ENCODE measurements at places on chromosomes 16 and 17.

DNA sequence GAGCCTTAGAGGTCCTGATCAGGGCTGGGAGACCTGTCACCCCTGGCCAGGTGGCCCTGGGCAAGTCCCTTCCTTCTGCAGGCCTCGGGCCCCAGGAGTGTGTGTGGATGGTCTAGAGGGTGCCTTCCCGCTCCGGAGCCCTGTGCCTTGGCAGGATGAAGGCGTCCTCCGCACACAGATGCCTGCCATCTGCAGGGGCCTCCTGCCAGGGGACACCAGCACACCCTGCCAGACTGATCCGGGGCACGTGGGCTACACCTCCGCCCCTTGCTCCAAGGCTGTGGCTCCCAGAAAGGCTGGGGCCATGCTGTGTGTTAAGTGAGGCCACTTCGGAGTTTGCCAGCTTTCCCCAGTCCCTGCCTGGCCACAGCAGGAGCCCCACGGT lies 30.7 kb downstream of the NPTX1 start:
- no peak for DNase-seq

DNA sequence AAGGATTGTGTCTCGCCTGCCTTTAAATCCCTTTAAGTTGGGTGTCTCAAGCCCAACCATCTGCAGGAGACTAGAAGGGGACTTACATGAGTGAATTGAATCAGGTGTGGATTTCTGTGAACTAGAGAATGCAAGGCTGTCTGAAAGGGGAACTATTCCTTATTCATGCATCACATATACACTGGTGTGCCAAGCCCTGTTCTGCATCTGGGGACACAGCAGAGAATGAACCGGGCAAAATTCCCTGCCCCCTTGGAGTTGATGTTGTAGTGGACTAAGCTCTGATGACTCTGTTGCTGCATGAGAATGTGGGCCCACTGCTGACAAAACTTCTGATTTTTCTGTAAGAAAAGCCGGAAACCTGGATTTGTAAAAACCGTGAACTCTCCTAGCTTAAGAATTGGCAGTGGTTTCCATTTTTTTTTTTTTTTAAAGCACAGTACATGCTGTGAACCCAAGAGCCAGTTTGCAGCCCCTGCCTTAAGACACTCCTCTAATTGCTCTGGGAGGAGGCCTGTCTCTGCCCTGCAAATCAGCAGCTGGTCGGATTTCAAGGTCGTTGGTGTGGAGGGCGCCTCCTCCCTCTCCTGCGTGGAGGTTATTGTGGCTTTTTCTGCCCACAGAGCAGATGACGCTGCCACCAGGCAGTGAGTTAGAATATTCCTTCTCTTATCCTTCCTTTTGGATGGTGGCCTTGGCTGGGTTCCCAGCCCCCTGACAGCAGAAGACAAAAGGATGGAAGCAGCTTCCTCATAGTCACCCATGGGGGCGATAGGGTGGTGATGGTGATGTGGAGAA lies 131.0 kb downstream of the PRKCB start:
- DNase-seq, result no peak

GRCh38 chr16:27598220-27598619 lies 48.3 kb downstream of the KATNIP start:
- DNase-seq, result no peak

DNA sequence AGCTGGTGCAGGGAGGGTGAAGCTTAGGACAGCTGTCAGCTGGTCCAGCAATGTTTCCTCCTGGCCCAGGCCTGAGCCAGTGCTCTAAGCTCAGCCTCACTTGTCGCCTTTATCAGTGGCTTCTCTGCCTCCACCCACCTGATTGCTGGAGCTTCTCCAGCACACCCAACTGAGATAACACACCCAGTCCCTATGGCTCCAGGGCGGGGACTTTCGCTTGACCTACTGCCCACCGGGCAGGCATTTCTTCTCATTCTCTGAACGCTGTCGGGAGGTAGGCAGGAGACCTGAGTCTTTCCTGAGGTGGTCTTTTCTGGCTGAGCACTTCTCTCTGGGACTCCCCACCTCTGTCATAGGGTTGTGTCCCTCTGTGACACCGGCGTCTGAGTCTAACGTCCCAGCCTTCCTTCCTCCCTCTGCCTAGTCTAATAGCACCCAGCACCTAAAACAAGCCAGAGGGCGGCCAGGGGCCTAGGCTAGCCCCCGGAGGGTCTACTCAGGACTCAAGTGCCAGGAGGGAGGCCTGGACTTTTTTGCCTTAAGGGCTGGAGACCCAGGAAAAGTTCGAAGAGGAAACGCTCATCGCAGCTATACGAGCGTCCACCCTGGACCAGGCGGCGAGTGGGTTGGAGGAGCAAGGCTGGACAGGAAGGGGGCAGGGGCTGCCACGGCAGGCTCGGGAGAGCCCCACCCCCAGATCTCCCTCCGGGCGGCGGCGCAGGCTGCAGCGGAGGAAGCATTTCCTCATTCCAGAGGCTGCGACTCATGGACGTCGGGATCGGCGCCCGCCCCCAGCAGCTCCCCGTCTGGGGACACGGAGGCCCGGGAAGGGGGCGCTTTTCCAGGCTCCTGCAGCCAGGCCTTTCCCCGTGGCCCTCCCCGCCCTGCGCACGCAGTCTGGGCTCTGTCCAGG lies 756 bp downstream of the TAX1BP3 start:
- peak; percentile 83 for DNase-seq

DNA sequence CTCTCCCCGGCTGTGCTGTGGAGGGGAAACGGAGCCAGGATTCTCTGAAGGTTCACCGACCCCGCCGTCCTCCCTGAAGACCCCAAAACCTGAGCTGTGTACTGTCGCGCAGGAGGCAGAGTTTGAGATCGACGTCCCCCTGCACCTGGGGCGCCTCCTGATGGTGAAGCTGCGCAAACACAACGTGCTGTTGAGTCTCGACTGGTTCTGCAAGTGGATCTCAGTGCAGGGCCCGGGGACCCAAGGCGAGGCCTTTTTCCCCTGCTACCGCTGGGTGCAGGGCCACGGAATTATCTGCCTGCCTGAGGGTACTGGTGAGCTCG lies 62.6 kb upstream of the TEKT1 start:
- DNase-seq, result peak; percentile 30

GRCh38 chr17:5536866-5537650 lies 47.3 kb downstream of the NLRP1 start:
- DNase-seq, result peak; percentile 60

DNA sequence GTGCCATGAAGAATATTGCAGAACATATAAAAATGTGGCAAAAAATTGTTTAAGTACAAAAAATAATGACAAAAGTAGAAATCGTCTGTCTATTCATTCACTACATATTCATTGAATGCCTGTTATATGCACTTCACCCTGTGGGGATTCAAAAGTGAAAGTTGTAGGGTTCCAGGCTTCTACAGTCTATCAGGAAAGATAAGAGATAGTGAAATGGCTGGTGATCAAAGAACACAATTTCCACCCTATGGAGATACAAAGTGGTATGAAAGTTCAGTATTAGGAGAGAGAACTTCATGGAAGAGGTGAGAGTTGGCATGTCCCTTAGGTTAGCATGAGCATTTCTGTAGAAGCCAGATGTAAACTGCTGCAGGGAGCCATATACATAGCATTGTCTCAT lies 127.0 kb upstream of the PMFBP1 start:
- DNase-seq, result no peak

- DNase-seq, result peak; percentile 6
These were observed 5.0 kb downstream of the BBS2 start for GRCh38 chr16:56514845-56515244.

All from fibroblast of mammary gland (primary cell).